ENCODE measurements at places on chromosomes 1 and 21.

DNA sequence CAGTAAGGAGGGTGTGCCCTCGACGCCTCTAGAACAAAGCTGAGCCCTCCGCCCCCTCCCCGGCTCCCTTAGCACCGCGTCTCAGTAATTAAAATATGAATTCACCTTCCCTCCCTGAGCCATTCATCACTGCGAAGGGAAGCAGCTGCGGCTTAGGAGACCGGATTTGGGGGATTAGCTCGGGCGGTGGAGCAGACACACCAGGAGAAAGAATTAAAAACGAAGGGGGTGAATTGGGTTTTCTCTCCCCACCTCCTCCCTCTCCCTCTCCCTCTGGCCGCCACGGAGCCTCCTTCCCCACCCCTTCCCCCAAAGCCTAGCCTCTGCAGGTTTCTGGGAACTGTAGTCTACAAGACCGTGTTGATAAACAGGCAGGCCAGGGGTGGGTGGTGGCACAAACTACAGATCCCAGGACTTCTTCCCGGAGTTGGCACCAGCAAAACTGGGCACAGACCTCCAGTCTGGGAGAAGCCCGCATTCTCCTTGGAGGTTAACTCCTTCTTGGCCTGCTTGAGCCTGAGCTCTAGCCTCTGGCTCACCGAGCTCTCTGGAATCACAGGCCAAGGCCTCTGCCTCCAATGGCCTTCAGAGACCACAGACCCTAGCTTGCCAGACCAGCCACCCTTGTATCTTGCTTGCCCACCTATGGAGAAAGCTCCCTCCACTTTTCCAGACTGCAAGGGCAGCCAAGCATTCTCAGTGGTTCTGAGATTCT lies 10.8 kb downstream of the BLACAT1 start:
- DNase-seq = no peak

- no peak for DNase-seq
These were observed 12.6 kb upstream of the MRPS14 start for GRCh38 chr1:175035865-175036264.

DNA sequence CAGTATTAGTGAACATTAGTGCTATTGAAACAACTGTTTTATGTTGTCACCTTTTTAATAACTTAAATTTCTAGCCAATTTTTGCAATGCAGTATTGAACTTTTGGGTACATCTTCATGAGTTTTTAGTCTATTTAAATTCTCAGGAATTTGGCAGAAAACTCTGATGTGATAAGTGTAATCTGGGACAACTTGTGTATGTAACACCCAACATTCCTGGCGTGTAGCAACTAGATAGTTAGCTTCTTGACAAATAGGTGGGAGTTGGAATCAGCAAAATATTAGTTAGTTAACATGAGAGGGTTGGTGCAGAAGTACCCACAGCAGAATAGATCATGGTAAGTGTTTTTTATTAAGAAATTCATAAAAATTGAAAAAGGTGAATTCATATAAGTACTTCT lies 111.6 kb downstream of the ITSN1 start:
- no peak for DNase-seq

DNA sequence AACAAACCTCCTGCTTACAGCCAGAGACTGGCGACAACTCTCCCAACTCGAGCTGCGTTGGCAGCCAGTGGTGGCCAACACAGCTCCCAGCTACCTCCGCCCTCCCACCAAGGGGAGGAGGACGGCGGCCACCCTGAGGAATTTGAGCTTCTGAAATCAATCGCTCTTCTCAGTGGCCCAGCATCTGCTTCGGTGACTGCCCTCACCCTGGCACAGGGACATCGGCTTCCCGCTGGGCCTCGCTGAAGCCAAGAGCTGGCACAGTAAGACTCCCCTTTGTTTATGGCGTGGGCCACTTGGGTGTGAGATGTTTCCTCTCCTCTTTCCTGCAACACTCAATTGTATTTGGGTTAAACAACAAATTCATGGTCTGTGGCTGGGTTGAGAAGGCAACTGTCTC lies 136.2 kb downstream of the ZBTB18 start:
- DNase-seq = no peak

GRCh38 chr1:36450270-36450918 lies at the start of gene OSCP1:
Gene OSCP1 (minus strand): TSS chr1:36450451. CDS start chr1:36450369, 82 bp downstream.
- peak; percentile 77 for DNase-seq

DNA sequence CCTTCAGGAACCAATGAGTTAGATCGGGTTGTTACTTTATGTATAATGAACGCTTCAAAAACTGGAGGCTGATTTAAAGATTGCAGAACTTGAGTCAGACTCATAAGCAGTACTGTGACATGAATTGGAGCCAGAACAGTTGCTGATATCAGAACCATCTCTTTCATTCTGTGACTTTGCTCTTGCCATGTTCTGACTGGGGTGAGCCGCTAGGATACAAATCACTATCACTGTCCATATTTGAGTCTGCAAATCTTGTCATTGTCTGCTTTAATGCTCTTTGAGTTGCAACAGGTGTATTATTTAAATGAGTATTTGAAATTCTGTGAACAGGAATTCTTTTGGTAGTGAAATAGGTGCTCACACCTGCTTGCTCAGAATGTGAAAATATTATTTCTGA lies 52.5 kb downstream of the LRIG2 start:
- DNase-seq = no peak

DNA sequence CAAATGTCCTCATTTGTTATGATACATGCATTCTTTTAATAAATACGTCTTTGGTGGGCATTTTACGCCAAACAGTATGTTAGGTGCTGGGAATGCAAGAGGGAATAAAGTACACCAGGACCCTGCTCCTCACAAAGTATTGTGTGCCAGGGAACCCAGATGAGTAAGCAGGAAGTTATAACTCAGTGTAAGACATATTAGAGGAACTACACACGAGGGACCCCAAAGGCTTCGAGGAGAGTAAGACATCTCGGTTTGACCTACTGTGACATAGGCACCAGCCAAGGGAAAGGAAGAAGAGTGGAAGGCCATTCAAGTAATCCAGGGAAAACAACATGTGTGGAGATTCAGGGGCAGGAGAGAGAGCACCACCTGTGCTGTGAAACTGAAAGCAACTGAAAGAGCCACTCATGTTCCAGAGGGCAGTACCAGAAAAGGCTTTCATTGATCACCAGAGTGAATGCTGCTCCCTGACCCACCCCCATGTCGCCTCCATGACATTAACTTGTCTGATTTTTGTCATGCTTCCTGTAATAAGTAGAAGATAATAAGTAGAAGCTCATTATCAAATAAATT lies 542.5 kb upstream of the PKN2 start:
- no peak for DNase-seq

GRCh38 chr1:48552420-48552819 lies 80.4 kb upstream of the SPATA6 start:
- DNase-seq = no peak

GRCh38 chr21:41681939-41682718 lies 84.7 kb downstream of the RIPK4 start:
- no peak for DNase-seq

DNA sequence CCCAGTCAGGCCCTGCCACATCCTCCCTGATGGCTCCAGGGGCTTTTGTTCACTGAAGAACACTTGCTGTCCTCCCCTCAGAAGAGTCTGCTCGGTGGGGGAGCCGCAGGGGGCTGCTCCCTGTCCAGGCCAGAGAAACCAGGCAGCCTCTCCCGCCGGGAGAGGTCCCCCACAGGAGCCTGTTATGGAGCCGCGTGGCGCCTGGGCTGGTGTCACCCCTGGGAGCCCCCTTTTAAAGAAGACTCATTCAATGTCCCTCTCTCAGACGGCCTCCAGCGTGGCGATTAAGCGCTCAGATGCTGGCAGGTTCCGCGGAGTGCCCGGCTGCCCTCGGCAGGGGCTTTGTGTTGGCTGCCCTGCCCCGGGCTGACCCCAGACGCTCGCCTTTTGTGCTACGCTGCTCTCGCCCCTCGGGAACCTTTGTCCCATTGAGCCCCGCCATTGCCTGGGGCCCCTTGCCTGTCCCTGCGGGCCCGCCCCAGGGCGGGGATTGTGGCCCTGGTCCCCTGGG lies 43.1 kb downstream of the SKI start:
- DNase-seq = no peak

DNA sequence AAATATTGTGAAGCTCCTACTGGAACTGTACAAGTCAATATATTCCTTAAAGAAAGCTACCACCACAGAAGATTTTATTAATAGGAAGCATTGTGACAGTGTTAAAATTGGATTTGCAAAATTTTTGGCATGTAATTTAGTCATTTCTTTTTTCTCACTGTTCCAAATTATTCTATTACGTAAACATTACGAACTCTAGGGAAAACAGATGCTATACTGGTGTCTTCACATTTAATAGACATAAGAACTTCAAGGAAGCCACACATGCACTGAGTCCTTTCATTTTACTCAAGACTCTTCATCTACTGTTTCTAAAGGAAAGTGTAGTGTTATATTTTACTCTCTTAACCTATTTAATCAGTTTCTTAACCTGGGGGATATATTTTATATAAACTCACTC lies 135.4 kb downstream of the HMCN1 start:
- DNase-seq = no peak

DNA sequence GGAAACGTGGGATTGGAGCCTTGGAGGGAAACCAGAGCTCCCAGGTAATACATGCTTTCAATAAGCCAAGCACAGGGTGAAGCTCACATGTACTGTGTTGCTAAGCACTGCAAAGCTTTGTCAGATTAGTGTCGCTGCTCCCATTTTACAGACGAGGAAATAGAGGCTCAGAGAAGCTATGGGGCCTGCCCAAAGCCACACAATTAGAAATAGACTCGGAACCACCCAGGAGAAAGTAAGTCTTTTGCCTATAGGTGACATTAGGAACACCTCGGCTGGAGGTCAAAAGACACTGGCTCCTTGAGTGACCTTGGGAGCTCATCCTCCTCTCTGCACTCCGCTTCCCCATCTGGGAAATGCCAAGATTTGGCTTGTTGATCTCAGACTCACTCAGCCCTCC lies 175.6 kb upstream of the ZC3H12A start:
- no peak for DNase-seq

GRCh38 chr1:70504821-70505193 lies 93.7 kb downstream of the CTH start:
- DNase-seq = no peak

GRCh38 chr1:223709598-223709997 lies 2.7 kb upstream of the CAPN2 start:
- no peak for DNase-seq

DNA sequence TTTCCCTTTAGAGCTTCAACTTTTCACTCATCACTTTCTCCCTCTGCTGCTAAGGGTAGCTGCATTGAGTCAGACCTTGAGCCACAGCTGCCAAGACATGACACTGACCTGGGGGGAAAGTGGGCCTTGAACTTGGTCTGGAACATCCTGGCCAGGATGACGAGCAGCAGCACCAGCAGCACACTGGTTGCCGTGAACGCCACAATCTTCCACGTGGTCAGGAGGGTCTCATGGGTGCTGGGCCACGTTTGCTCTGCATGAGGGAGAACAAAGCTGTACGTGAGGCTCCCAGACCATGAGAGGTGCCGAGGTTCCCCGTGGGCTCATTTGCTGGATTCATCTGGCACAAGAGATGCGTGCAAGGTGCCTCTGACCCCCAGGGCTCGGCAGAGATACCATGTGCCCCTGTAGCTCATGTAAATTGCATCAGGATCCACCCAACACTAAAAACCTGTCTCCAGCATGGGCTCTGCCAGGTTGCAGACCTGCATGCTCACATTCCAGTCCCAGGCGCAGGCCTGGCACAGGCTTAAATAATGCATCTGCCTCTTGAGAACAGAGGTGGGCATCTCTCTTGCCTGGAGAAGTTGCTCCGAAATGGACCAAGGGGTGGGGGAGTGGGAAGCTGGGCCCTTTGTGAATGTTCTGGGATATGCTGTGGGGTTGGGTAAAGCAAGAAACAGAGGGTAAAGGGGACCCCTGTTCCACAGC lies 84.6 kb upstream of the TLR5 start:
- no peak for DNase-seq

GRCh38 chr1:60581455-60582220 lies 500.7 kb upstream of the NFIA start:
- DNase-seq = no peak

- no peak for DNase-seq
These were observed 122.7 kb downstream of the GABPA start for GRCh38 chr21:25857308-25858074.

DNA sequence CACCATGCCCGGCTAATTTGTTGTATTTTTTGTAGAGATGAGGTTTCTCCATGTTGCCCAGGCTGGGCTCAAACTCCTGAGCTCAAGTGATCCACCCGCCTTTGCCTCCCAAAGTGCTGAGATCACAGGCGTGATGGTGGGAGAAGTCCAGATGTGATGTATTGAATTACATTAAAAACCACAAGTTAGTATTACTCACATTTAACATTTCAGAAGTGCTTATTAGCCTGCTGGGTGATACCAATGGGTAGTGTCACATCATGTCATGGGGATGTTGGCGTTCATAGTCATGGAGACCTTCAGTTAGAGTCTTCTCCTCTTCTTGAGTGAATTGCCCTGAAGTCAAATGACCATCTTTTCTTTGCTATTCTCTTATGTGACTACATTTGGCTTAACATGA lies 63.6 kb upstream of the VAMP3 start:
- no peak for DNase-seq

GRCh38 chr1:43592974-43593683 lies 56.8 kb upstream of the KDM4A start:
- no peak for DNase-seq

- no peak for DNase-seq
These were observed 9.0 kb upstream of the RPTN start for GRCh38 chr1:152167835-152168534.

DNA sequence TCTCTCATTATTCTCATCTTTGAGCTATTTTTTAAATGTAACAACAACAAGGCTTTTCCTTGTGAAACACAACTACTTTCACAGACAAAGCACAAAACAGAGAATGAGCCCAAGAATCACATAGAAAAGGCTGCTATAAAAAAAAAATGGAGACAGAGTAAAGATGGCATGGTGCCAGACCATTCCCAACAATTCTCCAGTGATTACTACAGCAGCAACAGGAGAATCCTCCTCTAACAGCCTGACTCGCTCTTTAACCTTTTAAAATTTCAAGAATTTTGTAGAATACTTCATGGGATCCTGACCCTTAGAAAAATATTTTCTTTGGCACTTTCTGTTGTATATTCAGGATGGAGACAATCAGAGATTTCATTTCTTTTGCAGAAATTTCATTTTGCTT lies 3.8 kb upstream of the BCAS2 start:
- no peak for DNase-seq

DNA sequence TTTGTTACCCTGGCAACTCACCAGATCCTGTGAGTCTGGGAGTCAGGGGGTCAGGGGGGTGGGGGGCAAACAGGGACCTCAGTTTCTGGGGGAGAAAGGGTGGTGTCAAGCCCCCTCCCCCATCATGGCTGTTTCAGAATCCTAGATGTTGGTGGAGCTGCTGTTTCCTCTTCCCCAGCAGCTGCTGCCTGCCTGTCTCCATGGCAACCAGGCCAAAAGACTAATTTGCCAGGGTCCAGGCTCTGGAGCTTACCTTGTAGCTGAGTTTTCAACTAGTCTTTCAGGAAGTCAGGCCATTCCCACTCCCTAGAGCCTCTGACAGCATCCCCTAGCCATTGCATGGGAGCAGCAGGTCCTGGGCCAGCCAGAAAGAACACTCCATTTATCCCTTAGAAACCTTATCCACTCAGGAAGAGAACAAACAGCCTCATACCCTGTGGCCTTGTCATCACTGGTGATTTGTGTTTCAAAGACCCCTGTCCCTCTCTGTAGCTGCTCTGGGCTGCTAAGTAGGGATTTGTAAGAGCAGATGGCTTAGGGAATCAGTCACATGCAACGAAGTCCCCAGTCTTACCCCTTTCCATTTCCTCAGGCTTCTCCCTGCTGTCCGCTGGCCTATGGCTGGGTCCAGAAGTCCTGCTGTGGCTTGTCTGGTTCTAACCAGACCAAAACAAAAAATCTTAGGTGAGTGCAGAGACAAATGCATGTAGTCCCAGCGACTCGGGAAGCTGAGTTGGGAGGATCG lies 21.5 kb upstream of the STMN1 start:
- no peak for DNase-seq

GRCh38 chr1:208170252-208170651 lies 73.9 kb downstream of the PLXNA2 start:
- no peak for DNase-seq
